ENCODE measurements at places on chromosomes 12 and 14.

- DNase-seq, result no peak
Measured at GRCh38 chr12:116639765-116640164, 80.6 kb downstream of the MAP1LC3B2 start.

DNA sequence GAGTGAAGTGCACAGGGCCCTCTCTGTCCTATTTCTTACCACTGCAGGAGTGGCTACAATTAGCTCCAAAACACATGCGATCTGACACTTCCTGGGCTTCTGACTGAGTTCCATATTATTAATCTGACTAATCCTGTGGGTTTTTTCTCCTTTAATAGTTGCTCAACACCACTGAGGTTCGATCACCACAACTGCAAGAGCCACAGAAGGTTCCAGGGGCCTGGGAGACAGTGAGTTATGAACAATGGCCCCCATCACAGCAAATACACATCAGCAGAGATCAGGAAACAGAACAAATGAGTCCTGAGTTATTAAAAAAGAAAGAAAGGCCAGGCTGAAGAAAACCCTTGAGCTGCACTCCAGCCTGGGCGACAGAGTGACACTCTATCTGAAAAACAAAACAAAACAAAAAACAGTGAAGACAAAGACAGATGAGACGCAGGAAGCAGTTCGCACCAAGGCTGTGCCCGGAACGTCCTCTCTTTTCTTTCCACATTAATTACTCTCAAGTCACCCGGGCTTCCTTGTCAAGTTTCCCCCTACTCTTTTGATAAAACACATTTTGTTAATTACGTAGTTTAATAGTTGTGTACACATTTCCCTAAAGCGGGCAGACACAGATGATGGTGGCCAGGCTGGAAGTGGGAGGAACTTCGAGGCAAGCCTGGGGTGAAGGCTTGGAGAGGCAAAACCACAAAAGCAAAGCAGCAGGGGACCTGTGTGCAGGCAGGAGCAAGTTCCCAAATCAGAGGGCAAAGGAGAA, 42.7 kb downstream of the CDC42BPB start:
- DNase-seq, result no peak

- peak; percentile 79 for DNase-seq
Measured at GRCh38 chr14:68658943-68659931, 133.6 kb downstream of the ZFP36L1 start.

DNA sequence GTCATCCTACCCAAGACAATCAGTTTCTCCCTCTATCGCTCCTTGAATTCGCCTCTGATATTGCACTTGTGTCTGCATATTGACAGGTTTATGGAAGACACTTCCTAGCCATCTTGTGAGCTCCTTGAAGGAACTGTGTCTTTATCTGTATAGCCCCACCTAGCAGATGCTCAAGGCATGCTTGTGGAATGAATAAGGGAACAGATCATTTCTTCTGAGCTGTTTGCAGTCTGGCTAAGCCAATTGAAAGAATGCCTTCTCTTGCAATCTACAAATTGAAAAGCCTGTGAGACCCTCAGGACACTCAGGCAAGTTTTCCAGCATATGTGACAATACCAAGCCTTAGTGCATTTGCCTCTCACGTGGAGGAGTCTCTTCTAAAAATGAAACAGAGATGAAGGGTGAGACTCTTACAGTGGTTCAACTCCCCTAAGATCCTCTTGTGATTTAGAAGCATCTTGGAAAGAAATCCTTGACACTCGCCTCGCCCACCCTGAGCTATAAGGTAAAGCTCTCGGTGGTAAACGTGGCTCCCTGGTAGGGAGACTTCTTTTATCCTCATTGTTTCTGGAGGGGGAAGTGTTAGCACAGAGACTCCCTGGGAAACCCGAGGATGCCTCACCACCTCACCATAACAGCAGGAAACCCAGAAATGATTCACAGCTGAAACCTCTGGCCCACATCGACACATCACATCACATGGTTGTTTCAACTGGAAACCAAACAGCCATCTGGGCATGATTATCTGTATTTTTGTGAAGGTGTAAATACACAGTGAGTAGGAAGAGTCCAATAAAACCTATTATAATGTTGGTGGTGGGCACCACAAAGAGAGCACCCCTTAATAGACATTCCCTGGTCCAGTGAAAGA, 112.3 kb upstream of the BCL2L14 start:
- no peak for DNase-seq

GRCh38 chr12:4769073-4769472, 48.9 kb downstream of the GALNT8 start:
- DNase-seq, result no peak
